Stimulated activated CD8-positive, alpha-beta memory T cell treated with anti-CD3 and anti-CD28 coated beads, Interleukin-12 subunit alpha, Interleukin-12 subunit beta, amount 100 ng/mL, for 4 hours (primary cell): ENCODE measurements at places on chromosomes 4 and X.
A peak's percentile ranks its signal among the peaks of the same experiment; 100 is the strongest.

DNA sequence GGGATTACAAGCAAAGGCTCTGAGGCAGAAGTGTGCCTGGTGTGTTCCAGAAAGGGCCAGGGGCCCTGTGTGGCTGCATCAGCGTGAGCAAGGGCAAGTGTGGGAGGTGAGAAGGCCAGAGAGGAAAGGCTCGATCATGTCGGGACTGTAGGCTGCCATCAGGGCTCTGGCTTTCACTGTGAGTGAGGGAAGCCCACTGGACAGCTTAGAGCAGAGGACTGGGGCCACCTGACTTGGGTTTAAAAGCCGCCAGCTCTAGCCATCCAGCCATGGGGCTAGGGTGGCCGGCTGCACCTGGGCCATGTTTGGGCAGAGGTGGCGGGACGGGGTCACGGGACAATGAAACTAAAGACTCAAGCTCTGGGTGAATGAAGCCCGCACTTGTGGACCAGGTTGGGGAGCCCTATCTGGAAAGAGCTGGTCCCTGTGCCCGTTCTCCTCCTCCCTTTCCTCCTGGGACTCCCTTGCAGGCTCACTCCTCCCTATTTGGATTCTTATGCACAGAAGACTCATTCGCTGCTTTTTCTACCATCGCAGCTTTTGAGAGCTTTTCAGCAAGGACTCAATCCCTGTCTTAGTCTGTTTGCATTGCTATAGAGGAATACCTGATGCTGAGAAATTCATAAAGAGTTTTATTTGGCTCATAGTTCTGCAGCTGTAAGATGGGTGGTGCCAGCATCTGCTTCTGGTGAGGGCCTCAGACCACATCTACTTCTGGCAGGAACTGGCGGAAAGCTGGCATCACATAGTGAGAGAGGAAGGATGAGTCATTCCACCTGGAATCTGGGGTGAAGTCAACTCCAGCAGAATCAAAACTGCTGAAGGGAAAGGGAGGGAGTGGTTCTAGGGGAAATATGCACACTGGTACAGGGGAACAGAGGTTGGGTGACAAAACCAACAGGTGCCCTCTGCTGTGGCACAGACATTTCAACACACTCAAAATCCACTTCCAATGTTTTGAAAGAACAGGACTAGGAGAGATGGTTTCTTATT is 15.3 kb downstream of the CTAG1B start:
- DNase-seq: no peak

- no peak for DNase-seq
Observed at GRCh38 chr4:7675136-7675535, 240.4 kb upstream of the PSAPL1 start.

DNA sequence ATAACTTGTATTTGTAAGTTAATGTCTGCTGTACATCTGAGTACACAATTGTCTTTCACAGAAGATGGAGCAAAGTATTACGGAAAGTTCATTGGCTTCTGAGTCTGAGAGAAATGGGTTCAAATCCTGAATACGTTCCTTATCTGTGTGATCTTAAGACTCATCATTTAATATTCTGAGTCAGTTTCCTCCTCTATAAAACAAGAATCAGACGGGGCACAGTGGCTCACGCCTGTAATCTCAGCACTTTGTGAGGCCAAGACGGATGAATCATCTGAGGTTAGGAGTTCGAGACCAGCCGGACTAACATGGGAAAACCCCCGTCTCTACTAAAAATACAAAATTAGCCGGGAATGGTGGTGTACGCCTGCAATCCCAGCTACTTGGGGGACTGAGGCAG is 57.8 kb downstream of the APBB2 start:
- no peak for DNase-seq

GRCh38 chr4:159206427-159206871 is 103.6 kb downstream of the RAPGEF2 start:
- DNase-seq: no peak

- no peak for DNase-seq
Observed at GRCh38 chrX:134761788-134762187, 103.5 kb upstream of the PLAC1 start.

DNA sequence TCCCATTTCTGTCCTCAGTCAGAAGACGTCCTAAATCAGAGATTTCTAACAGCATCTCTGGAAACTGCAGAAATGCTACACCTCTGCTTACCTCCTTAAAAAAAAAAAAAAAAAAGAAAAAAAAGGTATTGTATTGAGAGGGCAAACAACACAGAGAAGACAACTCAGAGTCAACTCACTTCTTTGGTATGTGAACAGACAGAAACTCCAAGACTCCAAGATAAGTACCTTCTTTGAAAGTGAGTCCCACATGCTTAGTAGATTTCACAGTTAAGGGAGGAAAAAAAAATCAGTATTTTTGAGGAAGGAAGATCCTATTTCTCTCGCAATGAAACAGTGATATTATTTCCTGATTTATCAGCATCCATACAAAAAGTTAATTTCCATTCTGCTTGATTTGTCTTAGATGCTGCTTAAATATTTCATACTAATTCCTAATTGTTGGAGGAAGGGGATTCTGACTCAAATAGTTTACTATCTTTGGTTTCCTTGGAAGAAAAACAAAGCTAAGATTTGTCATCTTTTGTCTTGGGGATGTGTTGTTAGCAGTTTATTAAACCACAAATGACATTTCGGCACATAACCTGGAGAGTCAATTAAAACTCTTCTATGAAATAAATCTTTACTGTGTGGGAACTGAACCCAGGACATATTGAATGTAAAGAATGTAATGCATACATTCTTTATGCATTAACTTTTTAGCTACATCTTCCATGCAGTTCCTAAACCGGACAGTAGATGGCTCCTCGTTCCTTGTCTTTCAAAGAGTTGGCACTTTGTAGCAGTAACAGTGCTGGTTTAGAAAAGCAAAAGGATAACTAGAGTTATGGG is 4.7 kb downstream of the RASGEF1B start:
- DNase-seq: no peak

GRCh38 chr4:76902233-76902890 is 4.4 kb upstream of the SOWAHB start:
- no peak for DNase-seq

DNA sequence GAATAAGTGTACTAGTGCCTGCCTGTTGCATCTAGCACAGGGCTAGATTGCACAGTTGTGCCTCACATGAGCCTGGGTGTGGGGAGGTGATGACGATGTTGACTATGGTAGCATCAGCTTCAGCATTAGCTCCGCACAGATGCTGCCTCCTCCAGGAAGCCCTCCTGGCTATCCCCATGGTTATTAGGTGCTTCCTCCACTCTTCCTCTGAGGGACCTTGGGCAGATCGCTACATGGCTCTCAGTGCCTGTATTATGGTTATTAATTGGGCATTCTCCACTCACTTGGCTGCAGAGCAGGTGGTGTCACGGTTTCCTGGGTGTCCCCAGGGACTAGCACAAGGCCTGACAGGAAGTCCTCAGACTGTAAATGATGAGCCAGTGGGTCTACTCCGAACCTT is 325.6 kb downstream of the ARHGAP10 start:
- DNase-seq: no peak

DNA sequence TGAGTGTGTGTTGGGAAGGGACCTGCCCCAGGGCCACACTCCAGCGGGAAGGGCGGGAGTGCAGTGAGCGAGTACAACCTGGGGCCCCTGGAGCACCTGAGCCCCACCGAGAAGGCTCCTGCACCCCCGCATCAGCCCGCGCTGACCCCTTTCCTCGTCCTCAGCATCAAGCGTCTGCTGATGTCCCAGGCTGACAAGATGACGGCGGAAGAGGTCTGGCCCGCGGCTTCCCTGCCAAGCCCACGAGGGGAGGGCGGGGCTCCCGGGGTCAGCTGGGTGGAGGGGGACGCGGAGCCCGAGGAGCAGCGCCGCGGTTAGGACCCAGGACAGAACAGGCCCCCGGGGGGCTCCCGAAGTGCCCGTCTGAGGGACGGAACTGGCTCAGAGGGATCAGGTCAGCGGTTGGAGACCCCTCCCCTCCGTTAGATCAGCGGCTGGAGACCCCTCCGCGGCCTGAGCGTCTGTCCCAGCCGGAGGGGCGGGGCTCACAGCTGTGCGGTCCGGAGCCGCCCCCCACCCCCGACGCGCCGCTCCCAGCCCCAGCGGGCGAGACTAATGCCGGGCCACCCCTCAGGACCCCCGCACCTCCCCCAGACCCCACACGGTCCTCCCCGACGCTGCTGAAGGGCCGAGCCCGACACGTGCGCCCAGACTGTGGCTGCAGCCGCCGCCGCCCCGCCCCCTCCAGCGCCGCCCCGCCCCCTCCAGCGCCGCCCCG is 6.7 kb downstream of the MYL5 start:
- peak; percentile 47 for DNase-seq

DNA sequence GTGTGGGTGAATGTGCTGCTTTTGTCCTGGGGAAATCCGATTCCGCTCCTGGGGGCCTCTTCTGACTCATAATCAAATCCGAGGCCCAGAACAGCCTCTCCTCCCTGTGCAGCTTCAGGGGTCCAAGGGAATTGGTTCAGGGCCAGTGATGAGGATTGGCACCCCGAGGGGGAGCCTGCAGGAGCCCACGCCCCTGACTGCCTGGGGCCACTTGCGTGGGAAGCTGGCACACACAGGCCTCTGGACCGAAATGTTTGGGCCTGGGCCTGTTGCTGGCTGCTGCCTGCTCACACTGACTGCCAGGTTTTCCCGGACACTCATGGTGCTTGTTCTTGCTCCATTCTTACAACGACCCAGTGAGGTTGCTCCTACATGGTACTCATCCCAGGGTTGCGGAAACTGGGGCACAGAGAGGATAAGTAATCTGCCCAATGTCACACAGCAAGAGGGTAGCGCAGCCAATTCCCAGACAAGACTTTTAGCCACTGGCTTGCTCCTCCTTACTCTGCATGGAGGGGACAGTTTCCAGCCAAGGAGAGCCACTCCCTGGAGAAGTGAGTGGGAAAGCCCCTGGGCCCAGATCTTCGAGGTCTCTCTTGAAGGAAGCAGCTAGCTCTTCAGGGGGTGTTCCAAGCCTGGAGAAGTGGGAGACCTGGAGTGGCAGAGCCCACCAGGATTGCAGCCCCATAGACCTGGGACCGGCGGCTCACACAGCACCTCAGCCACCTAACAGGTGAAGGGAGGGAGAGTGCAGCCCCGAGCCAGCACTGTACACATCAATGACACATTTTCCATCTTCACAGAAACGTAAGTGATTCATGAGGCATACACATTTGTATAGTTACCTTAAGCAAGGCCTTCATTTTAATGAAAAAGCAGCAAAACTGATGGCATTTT is 20.3 kb downstream of the CFAP99 start:
- DNase-seq: no peak
